Muscle of arm (tissue), 14 donors: ENCODE measurements at places on chromosomes 4 and X.

DNA sequence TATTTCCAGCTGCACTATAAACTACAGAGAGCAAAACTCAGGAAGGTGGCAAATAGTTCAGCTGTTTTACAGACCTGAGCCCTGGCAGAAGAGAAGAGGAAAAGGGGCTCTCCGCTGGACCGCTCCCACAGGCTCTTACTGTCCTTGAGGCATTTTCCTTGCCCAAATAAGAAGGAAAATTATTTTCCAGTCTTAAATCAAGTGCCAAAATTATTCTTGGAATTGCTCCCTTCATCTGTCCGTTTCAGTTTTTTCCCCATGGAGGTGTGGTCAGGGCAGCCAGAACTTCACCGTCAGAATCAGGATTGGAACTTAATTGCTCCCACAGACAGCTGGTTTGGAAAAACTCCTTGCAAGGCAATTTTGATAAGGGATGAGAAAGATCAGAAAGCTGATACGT, 35.2 kb upstream of the SPINK2 start:
- peak; percentile 40 for DNase-seq

DNA sequence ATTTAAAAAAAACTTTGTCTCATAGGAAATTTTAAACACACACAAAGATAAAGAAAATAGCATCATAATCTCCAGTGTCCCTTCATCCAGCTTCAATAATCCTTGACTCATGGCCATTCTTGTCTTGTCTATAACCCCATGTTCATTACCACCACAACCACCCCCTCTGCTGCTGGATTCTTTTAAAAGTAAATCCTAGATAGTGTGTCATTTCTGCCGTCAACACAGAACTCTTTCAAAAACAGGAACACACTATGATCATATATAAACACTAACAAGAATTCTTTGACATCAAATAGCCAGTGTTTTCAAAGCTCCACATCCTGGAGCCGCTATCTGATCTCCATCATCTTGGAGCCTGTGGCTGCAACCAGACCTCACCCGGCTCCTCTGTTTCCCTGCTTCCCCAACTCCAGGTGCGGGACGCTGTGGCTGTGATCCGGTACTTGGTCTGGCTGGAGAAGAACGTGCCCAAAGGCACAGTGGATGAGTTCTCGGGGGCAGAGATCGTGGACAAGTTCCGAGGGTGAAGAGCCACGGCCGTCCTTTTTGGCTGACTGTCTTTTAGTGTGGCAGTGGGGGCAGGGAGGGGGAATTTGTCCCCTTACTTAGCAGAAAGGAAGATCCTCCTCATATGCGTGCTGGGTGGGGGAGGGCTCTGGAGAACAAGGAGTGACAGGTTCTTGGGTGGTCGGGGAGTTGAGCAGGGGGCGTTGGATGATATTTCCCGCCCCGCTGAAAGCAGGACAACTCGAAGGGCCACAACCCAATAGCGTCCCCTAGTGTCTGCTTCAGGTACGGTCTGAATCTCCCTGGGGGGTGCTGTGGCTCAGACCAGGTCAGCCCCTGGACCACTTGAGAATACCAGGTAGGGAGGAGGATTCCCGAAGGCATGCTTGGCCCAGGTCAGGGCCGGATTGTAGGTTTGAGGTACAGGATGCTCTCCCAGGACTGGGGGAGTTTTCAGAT, 15.6 kb downstream of the XPNPEP2 start:
- no peak for DNase-seq

GRCh38 chr4:3372264-3372932, 69.4 kb upstream of the HGFAC start:
- DNase-seq = no peak

- no peak for DNase-seq
These were observed 43.1 kb downstream of the MRPL1 start for GRCh38 chr4:77905651-77906263.

DNA sequence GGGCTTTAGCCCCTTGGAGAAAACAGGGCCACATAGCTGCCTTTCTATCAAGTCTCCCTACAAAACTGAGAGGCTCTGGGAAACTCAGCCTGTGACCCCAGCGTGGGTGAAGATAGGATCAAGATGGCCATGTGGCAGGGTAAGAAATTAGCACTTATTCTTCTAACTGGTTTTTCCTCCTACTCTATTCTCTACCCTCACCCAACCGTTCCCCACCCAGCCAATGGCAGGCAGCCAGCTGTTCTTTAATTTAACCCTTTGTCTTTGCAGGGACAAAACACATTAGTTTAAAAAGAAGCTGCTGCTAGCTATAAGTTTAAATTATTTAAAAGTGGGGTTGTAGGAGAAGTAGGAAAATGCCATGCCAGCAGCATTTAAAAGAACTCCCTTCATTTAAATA, 2.8 kb downstream of the CLCN5 start:
- DNase-seq = no peak

DNA sequence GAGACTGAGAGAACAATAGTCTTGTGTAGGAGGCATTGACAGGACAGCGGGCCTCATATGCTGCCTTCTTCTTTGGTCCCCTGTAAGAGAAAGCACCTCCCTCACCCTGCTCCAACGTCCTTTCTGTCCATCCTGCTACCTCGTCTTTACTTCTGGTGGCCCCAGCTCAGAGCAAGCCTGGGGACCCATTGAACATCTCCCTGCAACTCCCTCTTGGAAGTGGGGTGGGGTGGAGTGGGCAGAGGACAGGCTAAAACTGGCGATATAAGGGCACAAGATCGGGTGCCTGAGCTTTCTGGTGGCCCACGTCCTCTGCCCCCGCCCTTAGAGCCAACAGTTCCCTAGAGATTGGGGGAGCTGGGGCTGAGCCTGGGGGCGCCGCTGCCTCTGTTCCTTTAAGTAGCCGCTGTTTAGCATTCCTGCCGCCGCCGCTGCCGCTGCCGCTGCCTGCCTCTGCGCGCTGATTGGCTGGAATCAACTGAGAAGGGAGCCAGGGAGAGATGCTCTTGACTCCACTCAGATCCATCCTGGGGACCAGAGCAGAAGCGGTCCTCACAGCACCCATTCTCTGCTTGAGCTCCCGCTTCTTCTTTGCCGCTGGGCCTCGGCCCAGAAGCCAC, at the start of gene DLG3:
TSS of gene DLG3 (plus strand) at position 510 of the 620 bp plus-strand sequence. CDS start 367 bp downstream, outside the sequence.
- DNase-seq = no peak

- peak; percentile 34 for DNase-seq
These were observed 4.7 kb downstream of the HS3ST1 start for GRCh38 chr4:11424000-11424399.

- DNase-seq = no peak
These were observed 11.6 kb upstream of the ARHGAP36 start for GRCh38 chrX:131046596-131046995.

- no peak for DNase-seq
These were observed 22.5 kb upstream of the ARHGAP6 start for GRCh38 chrX:11688201-11688600.

DNA sequence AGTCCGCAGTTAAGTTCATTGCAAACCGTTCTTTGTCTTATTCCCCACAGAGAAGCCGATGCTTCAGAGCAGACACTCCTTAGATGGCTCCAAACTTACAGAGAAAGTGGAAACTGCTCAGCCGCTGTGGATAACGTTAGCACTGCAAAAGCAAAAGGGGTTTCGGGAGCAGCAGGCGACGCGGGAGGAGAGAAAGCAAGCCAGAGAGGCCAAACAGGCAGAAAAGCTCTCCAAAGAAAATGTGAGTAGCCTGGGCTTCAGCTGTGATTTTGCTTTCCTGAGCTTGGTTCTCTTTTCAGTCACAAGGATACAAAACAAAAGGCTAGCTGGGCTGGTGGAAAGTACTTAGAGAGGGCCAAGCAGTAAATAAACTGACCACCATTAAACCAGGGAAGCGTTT, 64.0 kb downstream of the AASDH start:
- peak; percentile 43 for DNase-seq

GRCh38 chr4:82733636-82734035, 65.0 kb downstream of the SCD5 start:
- no peak for DNase-seq

DNA sequence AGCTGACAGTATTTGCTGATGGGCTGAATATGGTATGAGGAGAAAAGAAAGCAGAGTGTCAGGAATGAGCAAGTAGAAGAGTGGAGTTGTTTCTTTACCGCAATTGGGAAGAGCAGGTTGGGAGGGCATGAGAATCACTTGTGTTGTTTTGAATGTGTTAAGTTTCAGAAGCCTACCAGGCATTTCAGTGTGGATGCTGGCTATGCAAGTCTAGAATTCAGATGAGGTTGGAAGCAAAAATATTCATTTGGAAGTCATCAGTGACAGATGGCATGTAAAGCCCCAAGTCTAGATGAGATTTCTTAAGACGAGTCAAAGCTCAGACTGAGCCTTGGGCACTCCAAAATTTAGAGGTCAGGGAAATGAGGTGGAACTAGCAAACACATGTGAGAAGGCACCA, 156.4 kb downstream of the TSPAN5 start:
- DNase-seq = no peak

DNA sequence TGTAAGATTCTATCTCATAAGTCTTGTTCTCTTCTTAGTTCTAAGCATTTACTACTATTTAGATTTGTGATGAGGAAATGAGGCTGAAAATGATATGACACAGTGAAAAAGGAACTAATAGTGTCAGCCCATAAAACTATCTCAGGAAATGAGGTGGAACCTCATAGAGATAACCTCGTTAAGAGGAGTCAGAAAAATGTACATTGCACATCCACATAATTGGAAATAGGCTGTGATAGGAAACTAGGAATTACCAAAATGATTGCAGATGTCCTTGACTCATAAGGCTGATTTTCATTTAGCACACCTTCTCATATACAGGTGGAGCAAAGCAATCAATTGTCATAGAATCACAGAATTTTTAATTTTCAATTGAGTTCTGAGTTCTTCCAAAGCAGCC, 26.8 kb downstream of the ANXA10 start:
- no peak for DNase-seq

GRCh38 chrX:116111497-116111896, 59.0 kb upstream of the AGTR2 start:
- no peak for DNase-seq

GRCh38 chr4:183831683-183832082, 73.4 kb upstream of the STOX2 start:
- no peak for DNase-seq

DNA sequence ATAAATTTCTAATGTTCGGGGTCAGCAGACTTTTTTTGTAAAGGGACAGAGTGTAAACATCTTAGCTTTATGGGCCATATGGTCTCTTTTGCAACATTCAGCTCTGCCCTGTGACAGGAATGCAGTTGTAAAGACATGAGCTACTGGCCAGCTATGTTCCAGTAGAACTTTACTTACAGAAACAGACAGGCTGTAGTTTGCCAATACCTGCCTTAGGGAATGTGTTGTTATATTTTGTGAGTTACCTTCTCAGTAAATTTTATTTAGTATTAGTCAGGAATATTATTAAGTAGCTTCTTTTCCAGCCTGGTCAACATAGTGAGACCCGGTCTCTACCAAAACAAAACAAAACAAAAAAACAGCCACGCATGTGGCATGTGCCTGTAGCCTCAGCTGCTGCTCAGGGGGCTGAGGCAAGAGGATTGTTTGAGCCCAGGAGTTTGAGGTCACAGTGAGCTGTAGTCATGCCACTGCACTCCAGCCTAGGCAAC, 48.7 kb downstream of the HTT start:
- no peak for DNase-seq

DNA sequence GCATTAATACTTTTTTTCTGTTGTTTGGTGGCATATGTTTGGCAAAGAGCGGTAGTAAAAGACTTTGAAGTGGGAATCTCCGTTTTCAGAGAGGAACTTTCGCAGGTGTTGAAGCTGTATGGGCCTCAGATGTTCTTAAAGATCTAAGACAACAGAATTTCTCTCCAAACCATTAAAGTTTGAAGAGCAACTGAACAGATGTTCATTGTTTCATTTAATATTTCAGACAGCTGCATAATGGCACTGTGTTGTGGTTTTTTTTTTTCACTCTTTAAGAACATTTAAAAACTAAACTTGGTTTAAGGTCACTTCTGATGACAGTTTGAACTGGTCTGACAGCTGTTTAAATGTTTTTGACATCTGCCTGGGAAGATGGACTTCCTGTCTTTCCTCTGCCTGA, 882.7 kb upstream of the PCDH10 start:
- no peak for DNase-seq

- no peak for DNase-seq
These were observed 167.8 kb downstream of the LDB2 start for GRCh38 chr4:16730522-16731205.

DNA sequence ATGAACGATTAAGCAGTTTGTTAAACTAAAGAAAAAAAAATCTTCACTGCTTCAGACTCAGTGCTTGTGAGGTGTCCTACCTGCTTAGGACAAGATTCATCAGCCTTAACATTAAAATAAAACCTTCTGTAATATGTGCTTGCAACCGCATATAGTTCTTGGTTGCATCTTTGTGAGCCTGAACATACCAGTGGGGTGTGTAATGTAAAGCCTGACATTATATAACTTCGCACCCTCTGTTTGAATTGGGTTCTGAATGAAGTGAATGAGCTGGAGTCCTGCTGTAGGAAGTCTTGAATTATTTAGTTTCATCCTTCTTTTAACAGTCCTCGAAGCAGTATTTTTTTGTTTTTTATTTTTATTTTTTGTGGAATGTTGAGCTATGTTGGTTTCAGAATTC, 3.1 kb downstream of the KDM6A start:
- DNase-seq = no peak

DNA sequence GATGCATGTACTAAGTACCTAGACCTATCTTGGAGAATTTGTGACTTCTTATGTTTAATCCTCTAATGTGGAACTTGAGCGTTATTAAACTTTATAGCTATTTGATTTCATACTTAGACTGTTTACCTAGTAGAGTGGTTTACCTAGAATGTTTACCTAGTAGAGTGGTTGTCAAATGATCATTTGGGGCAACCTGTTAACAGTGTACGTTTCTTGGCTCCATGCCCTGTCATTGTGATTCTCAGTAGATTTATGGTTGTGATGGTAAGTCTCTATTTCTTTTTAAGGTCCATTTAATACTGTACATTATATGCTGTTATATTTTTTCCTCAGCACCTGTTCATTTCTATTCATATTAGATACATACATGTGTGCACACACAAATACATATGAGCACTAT, 233.0 kb upstream of the MAD2L1 start:
- DNase-seq = no peak

- no peak for DNase-seq
These were observed 1303.5 kb downstream of the RAPGEF2 start for GRCh38 chr4:160406263-160406825.

DNA sequence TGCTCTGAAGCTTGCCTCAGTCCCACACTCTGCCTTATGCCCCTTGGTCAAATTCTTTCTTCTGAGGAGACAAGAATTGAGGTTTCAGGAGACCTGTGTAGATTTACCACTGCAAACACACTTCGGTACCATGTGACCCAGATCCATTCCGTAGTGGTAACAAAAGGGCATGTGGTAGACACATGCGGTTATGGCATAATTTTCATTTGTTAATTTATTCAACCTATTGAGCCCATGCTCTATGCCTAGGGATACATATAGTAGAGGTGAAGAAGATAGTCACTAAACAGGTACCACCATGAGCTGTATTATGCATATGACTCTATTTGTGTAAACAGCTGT, 190.9 kb downstream of the NDST4 start:
- DNase-seq = no peak

DNA sequence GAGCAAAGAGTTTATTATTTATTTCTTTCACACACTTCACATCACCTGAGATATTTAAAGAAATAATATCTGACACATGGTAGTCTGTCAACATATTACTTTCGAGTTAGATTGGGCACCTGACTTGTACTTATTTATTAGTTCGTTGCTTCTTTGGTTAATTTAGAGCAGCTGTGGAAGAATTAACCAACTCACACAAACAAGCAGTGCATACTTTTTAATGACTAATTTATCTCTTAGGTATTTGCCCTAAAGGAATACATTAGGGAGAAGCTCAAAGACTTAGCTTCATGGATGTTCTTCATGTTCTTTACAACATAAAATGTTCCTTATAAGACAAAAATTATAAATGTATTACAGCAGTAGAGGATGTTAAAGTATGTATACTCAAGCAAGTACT, 242.9 kb downstream of the ARHGAP24 start:
- DNase-seq = no peak
